CD8-positive, alpha-beta T cell (primary cell): ENCODE measurements at places on chromosomes 7 and 10.

- no peak for DNase-seq
Observed at GRCh38 chr7:1743481-1744230, 73.6 kb downstream of the ELFN1 start.

DNA sequence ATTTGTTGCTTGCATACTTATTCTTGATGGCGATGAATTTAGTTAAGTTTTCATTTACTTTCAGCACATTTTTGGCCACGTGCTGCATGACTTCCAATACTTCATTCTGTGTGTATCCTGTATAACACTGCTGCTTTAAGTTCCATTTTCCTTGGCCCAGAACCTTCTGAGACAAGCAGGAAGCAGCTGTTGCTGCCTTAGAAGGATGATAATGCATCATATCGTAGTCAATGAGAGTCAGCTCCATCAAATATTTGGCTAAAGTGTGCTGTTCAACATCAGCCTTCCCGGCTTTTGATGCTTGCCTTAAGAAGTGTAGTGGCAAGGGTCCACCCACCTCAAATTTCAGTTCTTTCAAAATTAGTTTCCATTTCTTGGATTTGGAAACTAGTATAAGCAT, 59.2 kb upstream of the GLCCI1 start:
- DNase-seq = no peak

DNA sequence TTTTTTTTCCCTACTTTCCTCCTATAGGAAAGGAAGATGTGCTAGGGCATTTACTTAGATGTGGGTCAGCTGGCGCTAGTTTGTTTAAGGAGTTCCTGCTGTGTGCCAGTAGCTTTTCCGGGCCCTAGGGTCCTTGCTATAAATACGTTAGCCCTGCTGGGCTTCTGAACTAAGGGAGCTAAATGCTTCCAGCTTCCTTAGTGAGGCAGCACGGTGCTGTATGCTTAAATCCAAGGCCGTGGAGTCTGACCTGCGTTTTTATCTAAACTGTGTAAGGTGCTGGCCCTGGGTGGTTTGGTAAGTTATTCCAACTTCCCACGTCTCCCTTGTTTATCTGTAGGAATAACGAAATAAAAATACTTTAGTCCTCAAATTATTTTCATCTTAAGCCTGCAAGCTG, 594 bp downstream of the TDRD1 start:
- no peak for DNase-seq

- DNase-seq = no peak
Observed at GRCh38 chr10:127094984-127095383, 101.4 kb downstream of the INSYN2A start.

DNA sequence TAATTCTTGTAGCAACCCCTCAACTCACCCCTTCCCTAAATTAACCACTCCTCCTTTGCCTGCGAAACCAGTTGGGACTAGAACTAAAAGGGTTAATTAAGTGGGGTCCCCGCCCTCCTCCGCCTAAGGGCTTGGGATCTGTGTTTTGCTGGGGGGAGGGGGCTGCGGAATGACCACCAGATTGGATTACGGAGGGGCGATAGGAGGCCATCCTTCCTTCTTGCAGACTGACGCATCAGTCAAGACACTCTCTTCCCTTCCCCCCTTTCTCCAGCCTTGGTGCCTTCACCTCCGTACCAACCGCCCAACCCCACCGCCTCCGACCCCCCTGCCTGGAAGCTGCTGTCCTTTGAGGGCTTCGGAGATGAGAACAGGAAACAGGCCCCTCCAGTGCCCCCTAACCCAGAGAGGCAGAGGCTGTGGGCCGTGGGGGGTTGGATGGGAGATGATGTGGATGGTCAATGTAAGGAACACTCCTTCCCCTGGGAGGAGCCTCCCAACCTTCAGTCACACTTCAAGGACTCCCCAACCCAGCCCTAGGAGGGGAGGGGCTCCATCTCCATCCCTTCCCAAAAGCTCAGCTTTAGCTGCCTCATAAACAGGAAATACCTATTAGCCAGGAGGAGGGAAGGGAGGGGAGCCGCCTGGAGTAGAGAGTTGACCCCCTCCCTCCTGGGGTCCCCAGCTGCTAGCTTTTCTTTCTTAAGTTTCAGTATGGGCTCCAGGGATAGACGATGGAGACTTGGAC, 997 bp upstream of the LDB1 start:
- no peak for DNase-seq

DNA sequence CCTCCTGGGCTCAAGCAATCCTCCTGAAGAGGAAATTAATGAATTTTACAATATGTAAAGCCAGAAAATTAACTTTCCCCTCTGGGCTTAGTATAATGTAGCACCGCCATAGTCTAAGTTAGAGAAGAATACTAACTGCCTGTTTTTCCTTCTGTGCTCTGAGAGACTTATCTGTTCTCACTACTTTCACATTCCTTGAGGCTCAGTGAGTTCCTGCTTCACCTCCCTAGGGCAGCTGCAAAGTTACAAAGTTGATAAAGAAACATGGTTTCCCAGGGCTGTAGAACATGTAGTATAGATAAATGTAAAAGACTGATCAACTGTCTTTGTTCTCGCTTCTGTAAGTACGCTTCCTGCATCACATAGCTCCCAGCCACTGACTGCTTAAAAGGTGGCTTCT, 16.0 kb upstream of the OLAH start:
- no peak for DNase-seq

DNA sequence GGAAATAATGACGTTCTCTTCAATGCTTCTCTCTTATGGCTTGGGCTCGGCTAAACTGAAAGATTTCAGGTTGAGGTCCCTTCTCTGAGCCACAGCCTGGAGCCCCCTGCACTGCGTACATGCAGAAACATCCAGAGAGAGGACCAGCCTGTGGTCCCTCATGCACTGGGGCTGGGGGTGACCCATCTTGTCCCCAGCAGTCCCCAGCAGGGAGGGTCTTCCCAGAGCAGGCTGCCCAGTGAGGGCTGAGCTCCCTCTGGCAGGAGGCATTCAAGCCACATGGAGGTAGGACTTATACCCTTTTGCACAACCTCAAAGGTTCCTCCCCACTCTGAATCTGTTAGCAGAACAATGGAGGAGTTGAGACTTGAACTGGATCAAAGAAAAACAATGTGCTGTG, 7.4 kb downstream of the GDF10 start:
- no peak for DNase-seq

DNA sequence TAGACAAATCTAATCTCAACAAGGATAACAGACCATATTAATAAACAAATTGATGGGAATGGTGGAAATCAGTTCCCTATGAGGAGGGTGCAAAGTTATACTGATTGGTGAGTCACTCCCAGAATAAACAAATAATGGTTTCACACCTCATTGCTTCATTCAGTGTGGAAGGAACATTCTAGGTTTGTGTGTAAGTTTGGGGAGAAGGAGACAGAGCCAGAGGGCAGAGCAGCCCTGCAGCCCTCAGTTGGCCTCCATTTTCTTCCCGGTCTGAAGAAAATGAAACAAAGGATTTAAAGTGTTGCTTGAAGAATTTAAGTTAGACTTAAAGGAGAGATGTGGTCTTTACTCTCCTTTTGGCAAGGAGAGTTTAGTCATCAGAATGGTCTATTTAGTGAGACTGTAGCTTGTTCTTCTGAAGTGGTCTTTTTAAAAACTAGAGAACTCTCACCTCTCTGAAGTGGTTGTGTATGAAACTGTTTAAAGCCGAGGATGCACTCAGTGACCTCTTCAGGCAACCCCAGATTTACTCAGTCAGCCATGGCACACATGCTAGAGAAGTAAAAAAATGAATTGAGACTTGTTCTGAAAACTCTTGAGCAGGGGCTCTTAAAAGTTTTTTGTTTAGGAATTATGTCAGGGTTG, 27.2 kb downstream of the IKZF1 start:
- no peak for DNase-seq

DNA sequence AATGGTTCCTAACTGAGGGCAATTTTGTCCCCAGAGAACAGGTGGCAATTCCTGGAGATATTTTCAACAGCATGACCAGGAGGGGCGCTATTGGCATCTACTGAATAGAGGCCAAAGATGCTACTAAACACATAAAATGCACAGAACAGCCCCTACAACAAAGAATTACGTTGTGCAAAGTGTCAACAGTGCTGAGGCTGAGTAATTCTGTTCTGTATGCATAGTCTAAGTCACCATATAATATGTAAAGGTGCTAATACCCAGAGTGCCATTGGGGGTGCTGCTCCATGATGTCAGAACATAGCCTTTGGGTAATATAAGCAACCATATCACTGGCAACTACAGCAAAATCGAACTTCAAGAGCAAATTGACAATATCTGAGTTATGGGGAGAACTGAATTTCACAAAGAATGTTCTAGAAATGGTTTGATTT, 213.3 kb upstream of the PHYHIPL start:
- no peak for DNase-seq

DNA sequence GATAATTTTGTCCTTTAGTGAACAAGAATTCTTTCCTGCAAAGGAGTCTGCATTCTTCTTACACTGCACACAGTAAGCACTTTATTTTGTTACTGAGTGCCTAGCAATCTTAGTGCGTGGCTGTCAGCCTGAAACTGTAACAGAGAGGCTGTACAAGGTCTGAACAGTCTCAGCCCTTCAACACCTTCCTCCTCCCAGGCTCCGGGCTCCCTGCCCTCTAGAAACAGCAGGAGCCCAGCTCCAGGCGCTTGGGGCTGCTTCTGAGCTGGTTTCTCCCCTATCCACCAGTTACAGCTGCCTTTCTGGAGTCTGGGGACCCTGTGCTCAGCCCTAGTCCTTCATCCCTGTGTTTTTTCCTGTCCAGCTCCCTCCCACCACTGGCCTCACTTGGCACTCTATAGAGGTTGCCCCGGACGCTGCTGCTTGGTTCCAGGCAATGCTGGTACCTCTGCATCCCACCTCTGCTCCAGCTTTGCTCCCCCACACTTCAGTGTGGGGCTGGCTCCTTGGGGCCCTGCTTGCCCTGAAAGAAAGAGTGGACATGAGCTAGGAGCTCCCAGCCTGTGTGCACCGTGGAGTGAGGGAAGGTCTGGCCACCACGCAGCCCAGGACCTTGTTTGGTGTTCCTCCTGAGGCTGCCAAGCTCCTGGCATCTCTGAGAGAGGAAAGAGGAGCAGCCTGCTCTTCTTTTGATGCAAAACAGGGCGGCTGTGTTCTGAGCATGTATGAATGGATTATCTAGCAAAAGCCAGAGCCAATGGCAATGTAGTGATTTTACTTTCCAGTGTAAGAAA, 251.2 kb upstream of the GRB10 start:
- no peak for DNase-seq

DNA sequence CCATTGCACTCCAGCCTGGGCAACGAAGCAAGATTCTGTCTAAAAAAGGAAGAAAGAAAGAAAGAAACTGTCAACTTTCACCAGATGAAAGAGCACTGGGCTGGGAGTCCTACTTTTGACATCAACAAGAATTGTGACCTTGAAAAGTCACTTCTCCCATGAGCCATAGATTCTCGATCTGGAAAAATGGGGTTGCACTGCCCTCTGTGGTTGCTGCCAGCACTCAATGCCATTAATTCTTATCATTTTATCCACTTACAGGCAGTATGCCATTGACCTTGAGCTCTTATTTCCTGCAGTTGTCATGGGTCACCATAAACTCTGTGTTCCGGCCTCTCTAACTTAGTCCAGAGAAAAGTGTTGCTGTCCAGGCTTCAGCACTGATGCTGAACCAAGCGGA, 137.2 kb downstream of the NOC3L start:
- DNase-seq = no peak

DNA sequence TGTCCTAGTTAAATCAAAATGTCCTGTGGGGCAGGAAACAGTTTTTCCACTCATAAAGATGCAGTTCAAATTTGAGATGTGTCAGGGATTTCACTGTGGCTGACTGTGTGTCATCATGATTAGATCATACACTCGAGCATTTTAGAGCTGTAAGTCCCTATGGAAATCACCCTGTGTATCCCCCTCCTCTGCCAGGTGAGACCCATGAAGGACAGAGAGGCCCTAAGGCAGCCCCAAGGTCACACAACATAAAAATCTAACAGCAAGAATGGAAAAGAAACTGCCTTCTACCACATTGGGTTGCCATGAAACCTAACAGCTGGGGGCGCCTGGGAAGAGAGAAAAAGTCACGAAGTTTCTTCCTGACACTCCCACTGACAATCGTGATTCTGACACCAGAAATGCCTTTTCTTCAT, 135.8 kb downstream of the KCNMA1 start:
- DNase-seq = no peak

DNA sequence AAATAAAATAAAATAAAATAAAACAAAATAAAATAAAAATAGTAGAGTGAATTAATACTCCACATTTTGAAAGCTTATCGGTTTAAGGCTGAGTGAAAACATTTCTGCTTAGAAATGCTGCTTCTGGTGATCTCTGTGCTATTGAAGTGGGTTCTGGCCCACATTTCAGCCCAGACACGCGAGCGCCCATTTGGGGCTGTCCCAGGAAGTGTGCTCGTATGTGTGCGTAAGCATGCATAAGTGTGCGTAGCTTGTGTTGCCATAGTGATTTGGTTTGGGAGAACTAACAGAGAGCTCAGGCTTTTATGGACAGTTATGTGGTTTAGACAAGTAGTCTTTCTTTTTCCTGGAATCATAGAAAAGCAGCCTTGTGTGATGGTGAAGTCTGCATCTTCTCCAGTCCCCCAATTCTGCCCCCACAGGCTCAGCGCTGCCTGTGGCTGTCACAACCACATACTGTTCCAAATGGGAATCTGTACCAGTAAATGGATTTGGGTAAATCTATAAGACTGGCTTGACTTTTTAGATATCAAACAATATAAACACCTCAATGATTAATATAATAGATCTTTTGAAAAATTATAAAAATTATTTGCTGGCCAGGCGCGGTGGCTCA, 29.8 kb upstream of the PURB start:
- DNase-seq = peak; percentile 25

GRCh38 chr7:44145969-44146911, 5.1 kb upstream of the MYL7 start:
- peak; percentile 64 for DNase-seq

DNA sequence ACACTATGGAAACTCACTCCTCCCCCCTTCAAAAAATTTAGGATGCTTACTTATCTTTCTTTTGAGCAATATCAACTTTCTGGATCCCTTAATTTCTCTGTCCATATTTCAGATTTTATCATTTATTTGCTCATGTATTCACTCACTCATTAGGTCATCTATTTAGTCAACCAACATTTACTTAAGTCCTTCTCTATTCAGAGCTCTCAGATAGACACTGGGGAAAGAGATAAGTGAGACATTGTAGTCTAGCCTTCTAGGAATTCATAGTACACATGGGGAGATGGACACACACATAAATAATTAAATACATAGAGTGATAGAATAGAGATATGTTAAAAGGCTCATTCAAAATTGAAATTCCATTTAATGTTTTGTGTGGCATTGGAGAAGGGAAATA, 9.2 kb downstream of the CPN1 start:
- no peak for DNase-seq

- DNase-seq = no peak
Observed at GRCh38 chr7:2041496-2042367, 191.0 kb downstream of the MAD1L1 start.
